Osteocyte (in vitro differentiated cells): ENCODE measurements at places on chromosomes 4 and X. TPM values are rescaled to one million over a fixed set of nuclear protein-coding genes. Genes with fewer than 3 reads are reported as not detected.
A peak's percentile ranks its signal among the peaks of the same experiment; 100 is the strongest.

Gene PALLD
- total RNA-seq, result 396 and 397 TPM in 2 replicates

Gene GASK1B
- total RNA-seq, result 11.7 and 11.8 TPM in 2 replicates

GRCh38 chr4:145861336-145862318 is 77.0 kb downstream of the ZNF827 start:
- peak overlapping the region; percentile 75 for H3K27ac ChIP-seq
- DNase-seq, result no peak
- H3K27me3 ChIP-seq, result no peaks in the 10 kb centered on the region
- H3K4me3 ChIP-seq, result no peak overlapping the region

GRCh38 chrX:46670316-46670715 is 88.6 kb downstream of the SLC9A7 start:
- no peaks in the 10 kb centered on the region for H3K36me3 ChIP-seq
- no peaks in the 10 kb centered on the region for H3K27me3 ChIP-seq
- H3K4me1 ChIP-seq, result peaks cover 8% of the 10 kb centered on the region
- no peak for DNase-seq

Gene COPS4
- total RNA-seq, result 33.8 and 38.5 TPM in 2 replicates

- peaks cover 24% of the 10 kb centered on the region for H3K36me3 ChIP-seq
- H3K4me3 ChIP-seq, result no peak overlapping the region
- no peak overlapping the region for H3K27ac ChIP-seq
- peaks cover 3% of the 10 kb centered on the region for H3K4me1 ChIP-seq
Measured at GRCh38 chrX:40074080-40074958, 23.4 kb downstream of the BCOR start.

DNA sequence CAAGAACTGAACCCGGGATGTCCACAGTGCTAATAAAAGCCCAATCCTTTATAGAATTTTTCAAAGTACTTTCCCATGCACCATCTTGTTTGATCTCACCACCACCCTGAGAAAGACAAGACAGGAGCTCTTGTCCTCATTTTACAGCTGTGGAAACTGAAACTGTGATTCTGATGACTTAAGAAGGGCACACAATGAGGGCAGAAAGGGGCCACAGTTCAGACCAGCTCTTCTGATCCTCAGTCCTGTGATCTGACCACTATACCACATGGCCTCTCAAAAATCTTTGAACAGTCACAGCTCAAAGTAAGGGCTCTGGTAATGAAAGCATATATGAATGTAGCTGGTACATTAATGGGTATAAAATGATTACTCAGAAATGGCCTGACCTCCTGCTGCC is 127.3 kb upstream of the CPEB2 start:
- H3K27ac ChIP-seq, result no peak overlapping the region
- DNase-seq, result no peak
- no peak overlapping the region for H3K4me3 ChIP-seq
- no peaks in the 10 kb centered on the region for H3K36me3 ChIP-seq

- H3K4me3 ChIP-seq, result no peak overlapping the region
- no peak overlapping the region for H3K27ac ChIP-seq
- DNase-seq, result no peak
Measured at GRCh38 chrX:10577853-10578252, 42.5 kb downstream of the MID1 start.

Gene F8A3
- total RNA-seq, result 4.0 and 5.6 TPM in 2 replicates

- H3K27ac ChIP-seq, result no peak overlapping the region
- no peaks in the 10 kb centered on the region for H3K4me1 ChIP-seq
- H3K27me3 ChIP-seq, result peaks cover 54% of the 10 kb centered on the region
- DNase-seq, result no peak
- H3K4me3 ChIP-seq, result no peak overlapping the region
Measured at GRCh38 chr4:87620086-87620485, 11.8 kb downstream of the DSPP start.

Gene BTK
- total RNA-seq, result not detected in 2 replicates

Gene NALF2
- total RNA-seq, result not detected in 2 replicates

Gene CCSER1
- total RNA-seq, result 0.13 TPM in 1 of 2 replicates, not detected in the other

GRCh38 chr4:150581641-150582051 is 305 bp upstream of the MAB21L2 start:
- H3K36me3 ChIP-seq, result peaks cover 22% of the 10 kb centered on the region
- peak overlapping the region; percentile 98 for H3K27ac ChIP-seq
- peak; percentile 90 for DNase-seq
- H3K4me3 ChIP-seq, result peak overlapping the region; percentile 99
- H3K27me3 ChIP-seq, result no peaks in the 10 kb centered on the region

Gene XAGE1B
- total RNA-seq, result not detected in 2 replicates

Gene MAP7D2
- total RNA-seq, result 0.10 and 0.11 TPM in 2 replicates

GRCh38 chrX:44189116-44189515 is 154.4 kb downstream of the EFHC2 start:
- H3K27ac ChIP-seq, result no peak overlapping the region
- DNase-seq, result no peak
- H3K4me3 ChIP-seq, result no peak overlapping the region
- no peaks in the 10 kb centered on the region for H3K4me1 ChIP-seq

GRCh38 chr4:114015444-114015899 is 36.0 kb upstream of the ARSJ start:
- H3K4me3 ChIP-seq, result no peak overlapping the region
- peak overlapping the region; percentile 50 for H3K27ac ChIP-seq
- no peak for DNase-seq
- H3K36me3 ChIP-seq, result no peaks in the 10 kb centered on the region

DNA sequence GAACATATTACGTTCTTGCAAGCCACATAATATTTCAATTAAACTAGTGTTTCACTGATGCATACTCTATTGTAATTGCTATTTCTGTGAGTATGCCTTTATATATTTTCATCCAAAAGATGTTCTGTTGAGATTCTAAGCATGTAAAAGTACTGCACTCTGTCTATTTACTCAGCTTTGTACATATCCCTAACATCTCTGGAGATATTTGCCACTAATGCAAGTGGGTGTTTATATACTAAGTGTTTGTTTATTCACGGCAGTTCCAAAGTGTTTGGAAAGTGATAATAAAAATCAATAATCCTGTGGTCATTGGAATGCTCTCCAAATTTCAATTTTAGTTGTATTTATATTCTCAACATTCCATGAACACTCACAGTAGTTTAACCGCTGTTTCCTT is 1989.0 kb downstream of the C4orf33 start:
- H3K27ac ChIP-seq, result no peak overlapping the region
- no peaks in the 10 kb centered on the region for H3K36me3 ChIP-seq
- peaks cover 3% of the 10 kb centered on the region for H3K27me3 ChIP-seq

DNA sequence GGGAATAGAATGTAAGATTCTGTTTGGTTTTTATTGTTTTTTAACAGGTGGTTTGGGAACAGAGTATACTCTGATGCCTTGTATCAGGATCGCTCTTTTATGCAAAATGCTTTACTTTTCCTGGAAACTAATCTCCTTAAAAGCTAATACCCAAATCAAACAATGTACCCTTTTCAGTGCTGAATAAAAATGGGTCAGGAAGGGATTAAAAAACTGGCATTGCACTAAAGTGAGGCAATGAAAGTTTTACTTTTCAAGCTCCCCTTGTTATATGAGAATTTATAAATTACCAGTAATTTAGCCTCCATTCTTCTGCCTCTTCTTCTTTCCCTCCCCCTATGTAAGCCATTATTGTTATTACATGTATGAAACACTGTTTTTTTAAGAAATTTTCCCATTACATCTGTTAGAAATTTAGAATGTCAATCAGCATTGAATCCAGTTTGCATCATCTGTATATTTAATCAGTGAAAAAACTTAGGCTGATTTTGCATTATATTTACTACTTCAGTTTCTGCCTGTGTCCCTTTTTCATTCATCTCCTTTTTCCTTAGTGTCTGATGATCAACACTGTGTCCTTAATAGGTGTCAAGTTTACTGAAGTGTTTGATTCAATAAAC is 89.7 kb upstream of the NPNT start:
- H3K36me3 ChIP-seq, result no peaks in the 10 kb centered on the region
- no peaks in the 10 kb centered on the region for H3K27me3 ChIP-seq
- no peak for DNase-seq
- peaks cover 32% of the 10 kb centered on the region for H3K4me1 ChIP-seq

GRCh38 chrX:15033917-15034316 is 160.7 kb downstream of the MOSPD2 start:
- no peaks in the 10 kb centered on the region for H3K4me1 ChIP-seq
- H3K27me3 ChIP-seq, result no peaks in the 10 kb centered on the region
- H3K36me3 ChIP-seq, result no peaks in the 10 kb centered on the region
- no peak overlapping the region for H3K4me3 ChIP-seq
- DNase-seq, result no peak

DNA sequence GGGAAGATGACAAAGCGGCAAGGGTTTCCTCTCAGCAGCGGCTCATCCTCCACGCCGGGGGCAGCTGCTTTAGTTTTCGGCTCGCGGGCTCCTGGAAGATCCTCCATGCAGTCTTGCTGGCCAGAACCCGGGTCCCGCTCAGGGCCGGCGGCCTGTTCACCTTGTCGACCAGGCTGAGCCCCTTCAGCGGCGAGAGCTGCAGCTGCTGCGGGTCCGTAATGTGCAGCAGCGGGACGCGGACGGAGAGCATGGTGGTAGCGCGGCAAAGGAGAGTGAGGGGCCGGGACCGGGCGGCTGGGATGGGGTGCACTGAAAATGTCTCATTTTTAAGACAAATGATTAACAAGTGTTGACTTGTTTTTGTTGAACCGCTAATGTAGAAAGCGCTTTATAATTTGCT is 33.2 kb downstream of the EFHC2 start:
- no peak overlapping the region for H3K27ac ChIP-seq
- no peaks in the 10 kb centered on the region for H3K36me3 ChIP-seq
- no peaks in the 10 kb centered on the region for H3K27me3 ChIP-seq
- no peaks in the 10 kb centered on the region for H3K4me1 ChIP-seq

Gene DCX
- total RNA-seq, result not detected in 2 replicates

GRCh38 chrX:149145845-149146285 is 359.2 kb downstream of the IDS start:
- no peaks in the 10 kb centered on the region for H3K36me3 ChIP-seq
- no peaks in the 10 kb centered on the region for H3K27me3 ChIP-seq

DNA sequence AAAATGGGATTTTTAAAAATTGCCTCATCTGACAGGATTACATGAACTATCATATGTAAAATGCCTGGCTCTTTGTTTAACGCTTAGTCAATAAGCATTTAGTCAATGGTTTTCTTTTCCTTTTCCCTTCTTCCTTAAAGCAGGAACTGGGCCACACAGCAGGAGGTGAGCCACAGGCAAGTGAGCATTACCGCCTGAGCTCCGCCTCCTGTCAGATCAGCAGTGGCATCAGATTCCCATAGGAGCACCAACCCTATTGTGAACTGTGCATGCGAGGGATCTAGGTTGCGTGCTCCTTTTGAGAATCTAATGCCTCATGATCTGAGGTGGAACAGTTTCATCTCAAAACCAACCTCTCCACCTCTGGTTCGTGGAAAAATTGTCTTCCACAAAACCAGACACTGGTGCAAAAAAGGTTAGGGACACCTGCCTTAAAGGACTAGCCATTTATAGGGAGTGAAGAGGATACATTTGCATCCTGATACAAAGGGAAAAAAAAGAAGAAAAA is 306.1 kb downstream of the FBXW7 start:
- H3K27me3 ChIP-seq, result peaks cover 43% of the 10 kb centered on the region
- no peak overlapping the region for H3K27ac ChIP-seq
- H3K4me3 ChIP-seq, result no peak overlapping the region

DNA sequence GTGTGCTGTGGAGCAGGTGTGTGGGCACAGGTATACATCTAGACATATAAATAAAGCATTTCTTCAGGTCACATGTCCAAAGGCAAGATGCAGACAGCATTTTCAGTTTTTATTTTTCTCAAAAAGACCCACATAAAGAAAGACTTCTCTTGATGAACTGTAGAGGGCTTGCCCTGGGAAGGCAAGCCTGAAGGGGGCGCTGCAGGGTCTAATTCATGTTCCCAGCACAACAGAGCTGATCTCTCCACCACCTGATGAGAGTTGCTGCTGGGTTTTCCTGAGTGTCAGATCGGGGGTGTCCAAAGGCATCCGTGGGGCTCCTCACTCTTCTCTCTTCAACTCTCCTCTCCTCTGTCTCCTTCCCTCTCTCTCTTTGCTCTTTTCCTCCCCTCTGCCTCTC is 26.6 kb downstream of the ADRA2C start:
- H3K36me3 ChIP-seq, result no peaks in the 10 kb centered on the region
- no peak overlapping the region for H3K27ac ChIP-seq
- no peak overlapping the region for H3K4me3 ChIP-seq
- H3K27me3 ChIP-seq, result no peaks in the 10 kb centered on the region
- H3K4me1 ChIP-seq, result no peaks in the 10 kb centered on the region

Gene LRP2BP
- 0.31 and 0.59 TPM in 2 replicates for total RNA-seq

GRCh38 chr4:159206427-159206871 is 103.6 kb downstream of the RAPGEF2 start:
- H3K4me3 ChIP-seq, result peak overlapping the region; percentile 7
- peaks cover 5% of the 10 kb centered on the region for H3K36me3 ChIP-seq
- H3K4me1 ChIP-seq, result peaks cover 30% of the 10 kb centered on the region
- no peak for DNase-seq
